ENCODE measurements at places on chromosomes 11 and 22.

GRCh38 chr11:37557990-37558389 is 960.0 kb upstream of the RAG2 start:
- DNase-seq: peak; percentile 1

DNA sequence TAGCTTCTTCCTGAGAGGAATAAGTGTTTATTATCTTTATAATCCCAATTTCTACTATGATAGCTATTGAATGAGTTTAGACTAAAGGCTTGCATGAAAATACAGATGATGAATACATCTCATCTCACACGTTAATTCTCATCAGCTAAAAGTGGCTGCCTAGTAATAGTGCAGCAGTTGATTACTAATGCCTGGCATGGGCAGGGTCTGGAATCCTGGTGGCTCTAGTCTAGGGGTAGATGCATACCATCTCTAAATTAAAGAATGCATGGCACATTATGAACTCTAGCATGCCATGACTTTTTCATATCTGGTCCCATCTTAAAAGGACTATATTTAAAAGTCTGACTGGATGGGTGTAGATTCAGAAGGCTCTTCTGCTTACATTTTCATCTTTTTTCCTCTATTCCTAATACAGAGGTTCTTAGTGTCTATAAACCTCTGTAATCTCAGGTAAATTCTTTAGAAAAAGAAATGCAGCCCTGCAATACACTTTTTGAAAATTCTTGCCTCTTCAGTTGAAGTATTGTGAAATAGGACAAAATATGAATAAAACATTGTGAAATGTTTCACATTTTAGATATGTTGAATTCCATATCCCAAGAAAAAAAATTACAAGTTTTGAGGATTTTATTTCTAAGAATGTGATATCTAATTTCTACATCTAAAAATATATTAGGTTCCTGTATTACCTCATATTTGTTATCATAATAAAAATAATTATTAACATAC is 187.6 kb downstream of the C11orf87 start:
- no peak for DNase-seq

GRCh38 chr11:134850566-134850965 is 438.5 kb upstream of the B3GAT1 start:
- DNase-seq: no peak

- no peak for DNase-seq
Observed at GRCh38 chr11:67646535-67647336, 3.8 kb downstream of the ACY3 start.

DNA sequence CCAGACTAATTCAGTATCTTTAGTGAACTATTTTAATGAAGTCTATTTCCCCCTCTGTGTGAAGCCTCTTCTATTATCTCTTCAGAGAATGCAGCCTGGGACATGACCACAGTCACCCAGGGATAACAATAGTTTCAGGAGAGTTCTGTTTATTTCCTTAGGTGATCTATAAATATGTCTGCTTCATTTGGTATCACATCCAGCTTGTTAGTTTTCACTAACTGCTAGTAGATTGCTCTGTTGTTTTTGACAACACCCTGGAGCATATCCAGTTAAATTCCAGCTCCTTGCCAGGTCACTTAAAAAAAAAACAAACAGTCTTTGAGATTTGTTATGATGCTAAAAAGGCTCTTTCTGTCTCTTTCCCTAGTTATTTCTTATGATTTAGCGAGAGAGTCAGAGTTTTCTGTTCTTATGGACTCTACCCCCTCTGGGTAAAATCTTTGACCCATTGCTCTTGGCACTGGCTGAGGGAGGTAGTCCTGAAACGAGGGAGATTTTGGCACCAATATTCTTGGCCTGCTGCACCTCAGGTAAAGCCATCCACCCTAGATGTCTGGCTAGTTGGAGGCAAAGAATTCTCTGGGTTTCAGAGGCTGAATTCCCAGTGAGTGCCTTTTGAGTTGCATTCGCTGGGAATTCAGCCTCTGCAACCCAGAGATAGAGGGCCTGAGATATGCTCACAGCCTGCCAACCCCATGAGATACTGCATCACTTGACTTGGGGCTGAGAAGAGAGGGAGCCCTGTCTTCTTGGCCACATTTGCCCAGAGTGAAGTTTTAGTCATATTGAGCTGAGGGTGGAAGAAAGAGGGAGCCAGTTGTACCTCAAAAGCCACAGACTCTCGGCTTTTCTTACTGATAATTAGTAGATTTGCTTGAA is 159.1 kb downstream of the PGR start:
- DNase-seq: no peak

GRCh38 chr11:43789700-43790443 is 90.8 kb upstream of the ALKBH3 start:
- DNase-seq: peak; percentile 54

DNA sequence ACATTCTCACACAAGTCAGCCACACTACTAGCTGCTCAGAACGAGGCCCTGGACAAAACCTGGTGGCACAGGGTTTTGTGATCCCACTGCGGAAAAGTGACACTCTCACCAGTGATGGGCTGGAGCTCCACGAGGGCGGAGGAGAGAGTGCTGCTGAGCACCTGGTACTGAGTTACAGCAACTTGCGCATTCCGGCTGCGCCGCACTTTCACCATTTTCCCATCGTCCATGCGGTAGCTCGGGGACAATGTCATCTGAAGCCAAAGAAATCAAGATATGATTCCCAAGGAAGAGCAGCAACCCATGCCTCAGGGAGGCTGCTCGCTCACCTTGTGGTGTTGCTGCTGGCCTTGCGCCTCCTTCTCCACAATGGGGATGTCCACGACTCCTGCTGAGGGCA is 6.1 kb downstream of the RPUSD4 start:
- DNase-seq: no peak

DNA sequence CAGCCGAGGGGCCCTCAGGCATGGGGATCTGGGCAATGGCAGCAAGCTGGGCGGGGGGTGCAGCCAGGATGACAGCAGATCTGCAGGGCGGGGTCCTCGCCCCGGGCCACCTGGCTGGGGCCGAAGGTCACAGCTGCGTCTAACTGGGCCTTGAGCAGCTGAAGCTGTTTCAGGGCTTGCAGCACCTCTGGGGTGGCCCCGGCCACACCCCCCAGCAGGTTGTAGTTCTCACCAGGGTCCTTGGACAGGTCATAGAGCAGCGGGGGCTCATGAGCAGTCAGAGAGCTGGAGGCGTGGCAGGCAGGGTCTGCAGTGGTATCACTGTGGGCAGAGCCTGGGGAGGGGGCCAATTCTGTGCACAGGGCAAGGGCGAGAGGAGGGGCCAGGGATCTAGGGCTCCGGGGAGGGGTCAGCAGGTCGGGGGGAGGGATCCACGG is 2.8 kb downstream of the ARSA start:
- no peak for DNase-seq
